ENCODE measurements at places on chromosomes 4 and X.

GRCh38 chrX:135520022-135520552, 373 bp upstream of the INTS6L start:
- DNase-seq = peak; percentile 2

- no peak for DNase-seq
These were observed 33.1 kb downstream of the MAGEB10 start for GRCh38 chrX:27840881-27841280.

GRCh38 chr4:159129814-159130550, 27.1 kb downstream of the RAPGEF2 start:
- DNase-seq = no peak

DNA sequence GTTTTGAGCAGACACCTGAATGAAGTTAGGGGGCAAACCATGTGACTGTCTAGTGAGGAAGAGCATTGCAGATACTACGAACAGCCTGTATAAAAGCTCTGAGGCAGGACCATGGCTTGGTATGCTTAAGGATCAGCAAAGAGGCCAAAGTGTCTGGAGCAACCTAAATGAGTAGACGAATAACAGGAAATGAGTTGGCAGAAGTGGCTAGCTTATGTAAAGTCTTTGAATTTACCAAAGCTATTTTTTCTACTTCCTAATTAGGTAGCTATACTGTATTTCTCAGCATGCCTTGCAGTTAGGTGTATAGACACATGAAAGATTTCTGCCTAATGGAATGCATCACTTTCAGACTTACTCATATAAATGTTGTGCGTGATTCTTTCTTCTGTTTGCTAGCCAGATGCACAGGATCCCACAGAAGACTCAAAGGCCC, 9.3 kb upstream of the GPRIN3 start:
- DNase-seq = peak; percentile 64

DNA sequence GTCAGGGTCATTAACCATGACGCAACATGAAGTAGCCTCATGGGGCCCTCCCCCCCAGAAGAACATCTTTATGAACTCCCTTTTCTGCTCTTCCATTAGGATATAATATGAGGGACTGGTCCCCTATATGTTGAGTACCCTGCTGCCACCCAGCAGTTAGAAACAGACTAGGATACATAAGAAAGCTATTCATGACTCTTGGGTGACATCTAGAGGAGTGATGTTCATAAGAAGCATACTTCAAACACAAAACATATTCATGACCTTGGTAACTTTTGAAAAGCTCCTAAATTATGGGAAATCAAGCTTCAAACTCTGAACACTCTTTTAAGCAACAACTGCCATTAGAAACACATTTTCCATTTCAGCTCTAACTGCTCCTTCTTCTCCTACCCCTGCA, 155.2 kb upstream of the SPIN4 start:
- DNase-seq = peak; percentile 50

DNA sequence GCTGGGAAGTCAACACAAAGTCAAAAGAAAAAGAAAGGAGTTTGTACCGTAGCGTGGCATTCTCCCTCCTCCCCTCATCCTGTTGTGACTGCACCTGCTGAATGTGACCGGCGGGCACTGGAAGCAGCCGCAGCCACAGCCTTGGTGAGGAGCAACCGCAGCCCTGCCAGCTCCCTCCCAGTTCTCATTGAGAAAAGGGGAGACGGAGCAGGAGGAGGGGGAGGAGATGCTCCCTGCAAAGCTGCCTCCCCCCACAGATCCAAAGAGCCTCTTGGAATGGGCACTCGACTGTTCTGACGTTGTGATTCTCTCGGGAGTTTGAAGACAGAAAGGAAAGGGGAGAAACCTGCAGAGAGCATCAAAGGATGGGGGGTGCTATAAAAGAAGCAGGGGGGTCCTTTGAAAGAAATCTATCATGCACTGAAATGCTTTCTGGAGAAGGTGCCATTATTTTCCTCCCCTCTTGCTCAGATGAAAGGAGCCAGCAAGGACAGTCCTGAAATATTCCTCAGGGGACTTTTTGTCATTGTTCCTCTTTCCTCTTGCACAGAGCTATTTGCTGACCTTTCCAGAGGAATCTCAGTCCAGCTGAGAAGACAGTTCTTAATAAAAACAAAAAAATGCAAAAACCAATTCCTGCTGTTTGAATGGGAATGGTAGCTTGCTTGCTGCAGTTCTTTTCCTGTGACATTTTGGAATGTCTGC, 429.7 kb downstream of the MAPK10 start:
- DNase-seq = no peak

DNA sequence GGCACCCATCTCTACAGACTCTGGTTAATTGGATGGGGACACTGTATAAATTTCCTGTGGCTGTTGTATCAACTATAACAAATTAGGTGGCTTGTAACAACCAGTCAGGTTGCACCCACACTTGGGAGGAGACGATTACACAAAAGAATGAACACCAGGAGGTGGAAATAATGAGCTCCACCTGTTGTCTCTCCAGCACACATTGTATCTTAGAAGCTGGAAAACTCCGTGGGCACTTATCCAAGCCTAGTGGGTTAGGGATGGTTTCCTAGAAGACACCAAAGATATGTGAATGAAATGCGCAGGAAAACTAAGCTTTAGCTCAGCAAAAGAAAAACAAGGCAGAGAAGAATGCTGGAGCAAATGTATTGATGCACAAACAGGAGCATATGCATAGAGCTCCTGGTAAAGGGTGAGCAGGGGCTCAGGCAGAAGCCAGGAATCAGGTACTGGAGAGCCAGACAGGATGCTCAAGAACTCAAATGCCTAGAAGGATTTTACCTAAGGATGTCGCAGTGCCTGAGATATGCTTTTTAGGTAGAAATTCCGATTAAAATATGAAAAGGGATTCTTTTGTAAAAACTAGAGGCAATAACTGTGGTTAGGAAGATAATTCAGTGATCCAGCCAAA, 111.7 kb downstream of the GALNTL6 start:
- DNase-seq = no peak

DNA sequence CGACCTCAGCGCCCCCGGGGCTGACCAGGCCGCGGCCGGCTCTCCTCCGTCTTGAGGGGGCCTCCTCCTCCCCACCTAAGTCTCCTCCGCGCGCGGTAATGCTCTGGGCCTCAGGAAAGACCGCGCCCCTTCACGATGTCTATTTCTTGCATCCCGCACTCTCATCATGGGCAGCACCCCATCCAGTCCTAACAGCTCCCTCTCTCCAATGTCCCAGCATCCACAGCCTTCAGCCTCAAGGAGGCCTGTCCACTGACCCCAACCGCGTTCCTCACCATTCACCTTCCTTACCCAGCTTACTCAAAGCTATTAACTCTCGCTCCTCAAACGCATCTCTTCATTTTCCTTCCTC, 77.5 kb downstream of the MAGED4 start:
- no peak for DNase-seq

- DNase-seq = peak; percentile 11
These were observed 40.1 kb upstream of the RPA4 start for GRCh38 chrX:96843566-96843965.

GRCh38 chr4:8908206-8908893, 36.7 kb upstream of the HMX1 start:
- DNase-seq = no peak

GRCh38 chrX:132488819-132489577, at the start of gene MBNL3:
MBNL3 (minus strand) TSS chrX:132489038; CDS start chrX:132439611, 49,427 bp downstream.
- peak; percentile 54 for DNase-seq

GRCh38 chrX:18985186-18985435, 1.2 kb upstream of the PHKA2 start:
- DNase-seq = no peak

DNA sequence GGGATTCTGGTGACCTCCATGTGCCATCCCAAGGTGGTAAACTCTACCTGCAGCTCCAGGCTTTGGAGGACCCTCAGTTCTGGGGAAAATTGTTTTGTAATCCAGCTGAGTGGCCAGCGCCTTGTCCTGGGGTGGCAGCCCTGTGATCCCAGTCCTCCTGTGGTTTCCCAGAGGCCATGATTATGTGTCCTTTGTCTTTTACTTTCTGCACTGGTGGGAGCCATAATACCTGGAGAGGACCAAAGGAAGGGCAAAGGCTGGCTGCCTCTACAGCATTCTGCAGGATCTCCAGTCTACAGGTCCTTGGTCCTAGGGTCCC, 64.0 kb downstream of the NBDY start:
- no peak for DNase-seq

DNA sequence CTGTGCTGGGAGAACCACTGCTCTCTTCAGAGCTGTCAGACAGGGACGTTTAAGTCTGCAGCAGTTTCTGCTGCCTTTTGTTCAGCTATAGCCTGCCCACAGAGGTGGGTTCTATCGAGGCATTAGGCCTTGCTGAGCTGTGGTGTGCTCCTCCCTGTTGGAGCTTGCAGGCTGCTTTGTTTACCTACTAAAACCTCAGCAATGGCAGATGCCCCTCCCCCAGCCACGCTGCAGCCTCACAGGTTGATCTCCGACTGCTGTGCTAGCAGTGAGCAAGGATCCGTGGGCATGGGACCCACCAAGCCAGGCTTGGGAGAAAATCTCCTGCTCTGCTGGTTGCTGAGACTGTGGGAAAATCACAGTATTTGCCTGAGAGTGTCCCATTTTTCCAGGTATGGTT, 133.8 kb upstream of the UBQLN2 start:
- DNase-seq = no peak

DNA sequence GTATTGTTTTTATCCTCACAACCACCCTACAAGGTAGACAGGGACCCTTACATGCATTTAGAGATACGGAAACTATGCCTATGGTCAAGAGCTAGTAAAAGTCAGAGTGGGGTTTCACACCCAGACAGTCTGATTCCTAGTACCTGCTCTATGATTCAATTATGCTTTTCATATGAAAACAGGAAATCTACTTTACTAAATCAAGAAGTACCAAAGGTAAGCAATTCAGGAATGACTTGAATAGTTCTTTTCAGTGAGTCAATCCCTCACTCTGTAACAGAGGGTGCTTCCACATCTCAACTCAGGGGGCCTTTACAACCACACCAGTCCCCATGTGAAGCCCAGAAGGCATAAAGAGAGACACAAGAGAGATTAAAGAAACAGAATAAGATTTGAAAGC, 191.4 kb downstream of the PPP3CA start:
- peak; percentile 24 for DNase-seq

DNA sequence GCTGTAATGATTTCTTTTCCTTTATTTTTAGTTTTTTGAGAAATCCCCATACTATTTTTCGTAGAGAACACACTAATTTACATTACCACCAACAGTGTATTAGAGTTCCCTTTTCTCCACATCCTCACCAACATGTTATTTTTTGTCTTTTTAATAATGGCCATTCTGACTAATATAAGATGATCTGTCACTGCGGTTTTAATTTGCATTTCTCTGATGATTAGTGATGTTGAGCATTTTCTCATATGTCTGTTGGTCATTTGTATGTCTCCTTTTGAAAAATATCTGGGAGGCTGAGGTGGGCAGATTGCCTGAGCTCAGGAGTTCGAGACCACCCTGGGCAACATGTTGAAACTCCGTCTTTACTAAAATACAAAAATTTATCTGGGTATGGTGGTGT, 30.2 kb downstream of the SPINK2 start:
- no peak for DNase-seq

GRCh38 chrX:39150220-39150619, 349.0 kb downstream of the MID1IP1 start:
- no peak for DNase-seq

DNA sequence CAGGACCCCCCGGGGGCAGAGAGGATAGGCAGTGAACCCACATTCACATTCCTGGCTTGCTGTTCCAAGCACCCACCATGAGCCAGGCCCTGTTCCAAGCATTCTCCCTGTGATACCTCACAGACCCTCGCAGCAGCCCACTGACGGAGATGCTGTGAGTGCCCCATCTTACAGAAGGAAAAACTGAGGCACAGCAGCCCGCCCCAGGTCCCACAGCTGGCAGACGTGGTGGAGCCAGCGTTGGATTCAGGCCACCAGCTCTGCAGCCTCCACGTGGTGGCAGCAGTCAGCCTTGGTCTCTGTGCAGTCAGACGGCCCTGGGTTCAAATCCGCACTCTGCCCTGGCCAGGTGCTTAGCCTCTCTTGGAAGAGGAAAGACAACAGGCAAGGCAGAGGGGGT, 16.8 kb downstream of the MAN2B2 start:
- DNase-seq = no peak

GRCh38 chr4:3468154-3468553, 5.0 kb downstream of the DOK7 start:
- no peak for DNase-seq

DNA sequence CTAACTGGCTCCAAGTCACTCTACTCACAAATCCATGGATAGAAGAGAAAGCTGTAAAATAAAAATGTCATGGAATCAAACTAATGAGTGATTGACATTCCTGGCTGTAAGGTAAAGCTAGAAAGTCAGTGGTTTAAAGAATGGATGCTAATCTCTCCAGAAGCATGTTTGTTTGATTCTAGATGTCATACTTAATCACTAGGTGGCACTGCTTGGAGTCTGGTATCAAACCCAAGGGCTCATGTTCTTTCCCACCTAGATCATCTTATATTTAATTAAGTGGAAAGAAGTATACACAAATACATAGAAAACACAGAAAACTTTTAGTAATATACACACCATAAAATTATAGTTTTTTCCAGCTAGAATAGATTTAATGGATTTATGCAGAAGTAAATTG, 2666.6 kb downstream of the PCDH7 start:
- peak; percentile 21 for DNase-seq

- DNase-seq = peak; percentile 46
These were observed 312.5 kb upstream of the HS3ST1 start for GRCh38 chr4:11741190-11741652.

- no peak for DNase-seq
These were observed 554.9 kb downstream of the PPP4R3C start for GRCh38 chrX:26908218-26908617.

- no peak for DNase-seq
These were observed 29.9 kb upstream of the REPS2 start for GRCh38 chrX:16916561-16916960.

- no peak for DNase-seq
These were observed 42.7 kb upstream of the MGST2 start for GRCh38 chr4:139622901-139623381.

- no peak for DNase-seq
These were observed 10.6 kb upstream of the RBPJ start for GRCh38 chr4:26310264-26310663.

- no peak for DNase-seq
These were observed 381.2 kb upstream of the NR3C2 start for GRCh38 chr4:148823419-148823769.

- DNase-seq = no peak
These were observed 29.7 kb downstream of the NR3C2 start for GRCh38 chr4:148412460-148412994.

- peak; percentile 59 for DNase-seq
These were observed at the start of gene BTC for GRCh38 chr4:74794382-74795010. BTC (minus strand) TSS chr4:74794523; CDS start chr4:74794325, 198 bp downstream.

All from epithelial cell of esophagus (primary cell).